ENCODE measurements at places on chromosomes 2 and 18.

- DNase-seq: no peak
Measured at GRCh38 chr2:40564184-40564583, 112.3 kb upstream of the SLC8A1 start.

DNA sequence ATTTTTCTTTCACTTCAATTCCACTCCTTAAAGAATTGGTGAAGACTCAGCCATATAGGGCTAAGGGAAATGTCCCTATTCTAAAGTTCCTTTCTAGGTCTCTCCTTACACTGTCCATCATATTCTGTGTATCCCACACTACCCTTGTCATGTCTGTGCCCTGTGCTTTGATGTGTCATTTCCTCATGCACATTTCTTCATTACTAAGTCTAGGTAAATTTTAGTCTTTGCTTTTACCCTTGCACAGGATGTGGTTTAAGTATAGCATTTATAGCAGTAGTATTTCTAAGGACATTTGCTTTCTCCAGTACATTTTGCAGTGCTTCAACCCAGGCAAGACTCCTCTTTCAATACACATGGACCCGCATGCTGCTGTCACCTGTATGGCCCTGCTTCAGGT, 221.5 kb upstream of the ACVR2A start:
- DNase-seq: no peak

DNA sequence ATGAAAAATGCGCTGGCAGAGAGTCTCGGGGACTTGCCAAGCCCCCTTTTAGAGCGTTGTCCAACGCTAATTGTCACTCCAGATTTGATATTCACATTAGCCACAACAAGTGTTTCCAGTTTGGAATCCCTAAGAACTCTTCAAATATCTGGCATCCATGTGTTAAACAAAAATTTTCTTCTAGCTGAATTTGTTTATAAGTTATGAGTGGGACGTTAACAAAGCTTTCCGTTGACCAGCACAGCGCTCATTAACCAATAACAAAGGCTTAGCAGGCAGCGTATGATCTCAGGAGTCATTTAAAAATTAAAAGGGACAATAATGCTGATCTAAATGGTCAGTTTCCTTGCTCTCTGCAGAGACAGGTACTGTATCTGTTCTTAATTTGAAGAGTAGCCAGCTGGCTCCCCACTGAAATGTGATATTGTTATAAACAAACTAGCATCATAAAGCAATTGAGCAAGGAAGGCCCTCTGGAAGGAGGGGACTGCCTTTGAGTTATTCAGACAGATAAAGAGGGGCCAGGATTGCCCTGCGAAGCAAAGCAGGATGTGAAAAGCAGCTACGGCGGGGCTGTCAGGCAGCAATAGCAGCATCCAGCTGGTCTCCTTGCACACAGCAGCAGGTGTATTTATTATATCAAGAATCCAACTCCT, 337.2 kb upstream of the SALL3 start:
- DNase-seq: no peak

DNA sequence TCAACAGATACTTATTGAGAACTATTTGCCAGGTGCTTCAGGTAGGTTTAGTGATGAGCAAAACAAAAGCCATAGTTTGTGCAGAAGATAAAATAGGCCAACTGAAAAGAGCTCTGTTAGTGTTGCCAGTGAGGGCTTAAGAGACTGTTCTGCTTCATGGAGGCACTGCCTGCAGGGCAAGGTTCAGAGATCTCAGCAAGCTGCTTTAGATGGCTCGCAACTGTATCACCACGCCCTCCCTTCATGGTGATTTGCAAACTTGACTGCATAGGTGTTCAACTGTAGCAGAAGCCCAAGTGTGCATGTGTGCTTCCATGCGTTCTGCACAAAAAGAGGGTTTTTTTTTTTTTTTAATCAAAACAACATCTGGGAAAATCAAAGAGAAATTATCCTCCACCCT, 84.5 kb downstream of the RAPH1 start:
- DNase-seq: no peak

- no peak for DNase-seq
Measured at GRCh38 chr18:79420033-79420745, 24.5 kb downstream of the NFATC1 start.

GRCh38 chr2:121303531-121304263, 18.7 kb upstream of the TFCP2L1 start:
- no peak for DNase-seq

DNA sequence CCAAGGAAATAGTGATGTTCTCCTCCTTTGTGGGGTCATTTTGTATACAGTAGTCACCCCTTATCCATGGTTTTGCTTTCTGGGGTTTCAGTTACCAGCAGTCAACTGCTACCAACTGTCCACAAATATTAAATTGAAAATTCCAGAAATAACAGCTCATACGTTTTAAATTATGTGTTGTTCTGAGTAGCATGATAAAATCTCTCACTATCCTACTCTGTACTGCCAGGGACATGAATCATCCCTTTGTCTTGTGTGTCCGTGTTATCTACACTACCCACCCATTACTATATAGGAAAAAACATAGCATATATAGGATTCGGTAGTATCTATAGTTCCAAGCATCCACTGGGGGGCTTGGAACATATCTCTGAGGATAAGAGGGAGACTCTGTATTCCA, 120.9 kb upstream of the DCC start:
- no peak for DNase-seq

DNA sequence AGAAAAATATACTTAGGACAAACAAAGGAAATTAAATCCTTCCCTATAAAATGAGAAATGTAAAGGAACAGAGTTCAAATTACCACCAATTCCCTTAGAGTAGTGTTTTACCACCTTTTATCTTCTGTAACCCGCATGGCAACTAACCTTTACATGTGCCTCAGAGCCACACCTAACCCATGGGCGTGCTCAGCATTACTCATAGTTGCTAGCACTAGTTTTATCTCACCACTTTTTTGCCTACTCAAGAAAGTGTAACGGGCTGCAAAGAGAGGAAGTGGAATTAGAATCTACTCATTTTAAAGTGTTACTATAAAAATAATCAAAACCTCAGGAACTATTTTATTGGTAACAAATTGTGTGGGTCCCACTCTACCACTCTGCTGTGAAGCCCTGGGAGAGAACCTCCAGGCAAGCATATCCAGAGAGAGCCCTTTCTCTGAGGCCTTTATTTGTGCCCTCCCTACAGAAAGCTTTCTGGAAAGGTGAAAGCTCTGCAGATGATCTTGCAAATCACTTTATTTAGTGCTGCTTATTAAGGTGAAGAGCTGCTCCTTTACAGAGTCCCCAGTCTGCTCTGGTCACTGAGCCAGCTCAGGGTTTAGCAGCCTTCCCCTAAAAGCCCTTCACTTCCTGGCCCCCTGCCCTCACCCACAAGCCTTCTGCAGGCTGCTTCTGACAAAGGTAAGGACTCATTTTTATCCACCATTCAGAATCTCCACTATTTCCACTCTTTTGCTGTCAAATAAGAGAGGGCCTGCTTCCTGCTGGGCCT, 98.8 kb downstream of the TRABD2A start:
- no peak for DNase-seq

- DNase-seq: no peak
Measured at GRCh38 chr18:47719096-47719780, 211.2 kb downstream of the SMAD2 start.

Measured in activated CD8-positive, alpha-beta memory T cell treated with anti-CD3 and anti-CD28 coated beads for 48 hours (primary cell).